ENCODE measurements at places on chromosomes 16 and 17. TPM values are rescaled to one million over a fixed set of nuclear protein-coding genes. Genes with fewer than 3 reads are reported as not detected.

DNA sequence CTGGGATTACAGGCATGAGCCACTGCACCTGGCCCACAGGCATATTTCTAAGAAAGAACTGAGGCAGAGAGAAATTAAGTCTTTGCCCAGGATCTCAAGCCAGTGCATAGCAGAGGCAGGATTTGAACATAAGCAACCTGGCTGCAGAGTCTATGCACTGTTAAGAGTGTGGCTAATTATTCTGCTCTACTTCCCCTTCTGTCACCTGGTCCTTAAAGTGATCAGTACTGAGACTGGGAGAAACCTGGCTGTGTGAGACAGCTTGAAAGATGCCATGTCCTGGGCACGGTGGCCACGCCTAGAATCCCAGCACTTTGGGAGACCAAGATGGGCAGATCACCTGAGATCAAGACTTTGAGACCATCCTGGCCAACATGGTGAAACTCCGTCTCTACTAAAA lies 58.1 kb downstream of the IQCK start:
- no peak for DNase-seq

Gene KRT25
- not detected for total RNA-seq

Gene NPIPB8
- total RNA-seq = not detected

GRCh38 chr17:40557531-40558299 lies 7.6 kb downstream of the CCR7 start:
- no peak for DNase-seq

DNA sequence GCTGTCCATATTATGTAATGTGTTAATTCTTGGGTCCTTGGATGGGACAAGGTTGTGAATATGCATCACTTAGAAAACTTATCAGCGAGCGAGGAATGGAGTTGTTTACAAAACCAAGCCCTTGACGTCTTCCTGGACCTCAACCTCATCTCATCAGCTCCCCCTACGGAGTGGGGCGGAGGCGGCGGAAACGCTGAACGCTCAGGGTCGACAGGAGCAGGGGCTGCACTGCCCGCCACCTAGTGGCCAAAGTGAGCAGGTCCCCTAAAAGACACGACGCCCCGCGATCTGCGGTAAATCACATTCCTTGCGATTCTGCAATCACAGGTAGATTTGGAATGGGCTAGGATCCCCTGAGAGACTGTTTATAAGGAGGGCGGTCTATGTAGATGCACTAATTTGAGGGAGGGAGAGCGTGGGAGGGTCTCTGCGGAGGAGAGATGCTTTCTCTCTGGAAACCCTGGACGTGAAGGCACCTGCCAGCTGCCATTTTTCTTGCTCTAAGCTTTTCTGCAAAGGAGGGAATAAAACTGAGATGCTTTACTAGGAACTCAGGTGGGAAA lies 5.4 kb upstream of the ICAM2 start:
- no peak for DNase-seq

GRCh38 chr17:78609191-78609641 lies 32.0 kb upstream of the DNAH17 start:
- DNase-seq = no peak

GRCh38 chr16:57590654-57591085 lies 37.8 kb upstream of the ADGRG1 start:
- DNase-seq = no peak

DNA sequence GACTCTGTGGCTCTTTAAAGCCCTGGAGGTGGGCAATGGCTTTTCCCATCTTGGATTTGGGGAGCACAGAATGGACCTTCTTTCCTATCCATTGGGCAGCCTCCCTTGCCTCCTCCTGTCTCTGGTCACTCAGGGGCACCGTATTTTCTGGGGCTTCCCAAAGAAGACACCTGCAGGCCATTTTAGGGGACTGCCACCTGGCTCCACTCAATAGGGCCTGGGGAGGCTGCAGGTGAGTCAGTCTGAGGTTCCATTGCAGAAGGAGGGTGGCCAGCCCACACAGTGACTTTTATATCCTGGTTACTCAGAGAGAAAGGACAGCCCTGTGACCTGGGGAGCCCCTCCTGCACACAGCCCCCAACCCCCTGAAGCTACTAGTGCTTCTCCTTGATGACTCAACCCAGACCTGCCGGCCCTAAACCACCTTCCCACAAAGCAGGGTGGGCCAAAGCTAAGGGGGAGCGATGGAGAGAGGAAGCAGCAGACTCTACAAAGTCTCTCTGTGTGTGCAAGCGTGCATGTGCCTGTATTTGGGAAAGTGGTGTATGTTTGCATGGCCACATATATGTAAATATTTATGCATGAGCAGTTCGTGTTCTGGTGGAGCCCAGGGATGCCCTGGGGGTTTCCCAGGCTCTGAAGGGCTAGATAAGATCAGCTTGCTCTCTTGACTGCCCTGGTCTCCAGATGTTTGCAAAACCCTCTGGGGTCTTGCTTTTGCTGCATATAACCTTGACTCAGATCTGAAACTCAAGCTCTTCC lies 5.0 kb downstream of the CX3CL1 start:
- no peak for DNase-seq

DNA sequence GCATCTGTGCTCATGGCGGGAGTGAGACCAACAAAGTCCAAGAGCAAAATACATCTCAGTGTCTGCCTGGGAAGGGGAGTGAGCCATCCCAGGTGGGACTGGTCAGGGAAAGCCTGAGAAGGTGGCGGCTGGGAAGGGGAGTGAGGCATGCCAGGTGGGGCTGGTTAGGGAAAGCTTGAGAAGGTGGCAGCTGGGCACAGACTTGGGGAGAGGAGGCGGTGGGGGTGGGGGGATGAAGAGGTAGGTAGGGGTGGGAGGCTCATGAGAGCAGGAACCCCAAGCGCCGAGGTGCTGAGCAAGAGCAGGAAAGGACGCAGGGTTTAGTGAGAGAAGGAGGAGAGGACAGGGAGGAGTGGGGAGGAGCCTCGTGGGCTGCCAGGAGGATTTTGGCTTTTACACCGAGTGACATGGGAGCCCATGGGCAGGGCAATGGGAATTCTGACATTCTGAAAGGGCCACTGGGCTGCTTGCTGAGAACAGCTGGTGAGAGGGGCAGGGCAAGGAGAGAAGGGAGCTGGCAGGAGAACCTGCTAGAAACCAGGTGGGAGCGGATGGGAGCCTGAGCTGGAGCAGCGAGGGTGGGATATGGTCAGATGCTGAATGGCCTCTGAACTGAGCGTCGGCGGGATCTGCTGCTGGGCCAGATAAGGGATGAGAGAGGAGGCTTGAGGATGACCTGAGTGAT lies 256.1 kb upstream of the RPL38 start:
- no peak for DNase-seq

DNA sequence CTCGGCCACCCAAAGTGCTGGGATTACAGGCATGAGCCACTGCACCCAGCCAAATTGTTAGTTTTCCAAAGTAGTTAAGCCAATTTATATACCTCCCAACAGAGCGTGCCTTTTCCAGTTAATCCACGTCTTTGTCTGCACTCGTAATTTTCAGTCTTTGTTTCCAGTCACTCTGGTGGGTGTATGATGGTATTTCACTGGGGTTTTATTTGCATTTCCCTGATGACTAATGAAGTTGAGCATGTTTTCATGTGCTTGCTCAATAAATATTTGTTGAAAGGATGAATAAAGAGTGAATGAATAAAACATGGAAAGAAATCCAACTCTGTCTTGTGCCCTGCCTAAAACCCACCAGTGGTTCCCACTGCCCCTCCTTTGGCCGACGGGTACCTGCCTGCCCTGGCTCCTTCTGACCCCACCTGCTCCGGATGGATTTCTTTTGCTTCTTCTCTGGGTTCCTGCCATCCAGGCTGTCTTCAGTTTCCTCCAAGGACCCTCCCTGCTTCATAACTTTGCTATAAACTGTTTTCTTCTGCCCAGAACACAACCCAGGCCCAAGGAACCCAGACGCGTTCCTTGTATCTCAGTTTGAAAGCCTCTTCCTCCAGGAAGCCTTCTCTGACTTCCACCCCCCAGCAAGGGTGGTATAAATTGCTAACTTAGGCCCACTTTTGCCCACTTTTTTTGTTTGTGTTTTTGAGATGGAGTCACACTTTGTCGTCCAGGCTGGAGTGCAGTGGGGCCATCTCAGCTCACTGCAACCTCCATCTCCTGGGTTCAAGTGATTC lies 3.0 kb upstream of the ABCC1 start:
- no peak for DNase-seq

Gene TMEM238L
- total RNA-seq = not detected

GRCh38 chr16:81940781-81941560 lies 70.3 kb downstream of the SDR42E1 start:
- peak; percentile 48 for DNase-seq
